ENCODE measurements at places on chromosomes 7 and 10. TPM values are rescaled to one million over a fixed set of nuclear protein-coding genes. Genes with fewer than 3 reads are reported as not detected.

DNA sequence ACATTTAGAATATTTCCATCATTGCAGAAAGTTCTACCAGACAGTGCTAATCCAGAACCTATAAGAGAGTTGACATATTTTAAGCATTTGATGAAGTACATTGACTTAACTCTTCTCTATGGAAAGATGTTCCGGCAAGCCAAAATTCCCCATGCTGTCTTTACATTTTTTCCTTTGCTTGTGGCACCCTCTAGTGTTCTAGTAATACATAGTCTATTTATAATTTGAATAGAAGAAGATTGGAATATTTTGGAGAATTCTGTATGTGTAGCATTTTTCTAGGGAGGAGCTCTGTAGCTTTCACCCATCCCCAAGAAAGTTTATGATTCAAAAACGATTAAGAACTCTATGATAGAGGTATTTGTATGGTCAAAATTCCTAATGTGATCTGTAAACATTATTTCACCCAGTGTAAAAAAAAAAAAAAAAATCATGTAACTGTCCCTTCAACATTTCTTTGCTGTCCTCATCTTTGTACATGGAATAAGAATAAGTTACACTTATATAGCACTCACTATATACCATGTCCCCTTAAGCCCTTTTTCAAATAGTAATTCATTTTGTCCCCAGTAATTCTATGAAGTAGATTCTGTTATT lies 33.2 kb downstream of the NRF1 start:
- no peaks in the 10 kb centered on the region for H3K4me1 ChIP-seq
- H3K27me3 ChIP-seq, result no peaks in the 10 kb centered on the region
- no peak for DNase-seq
- no peaks in the 10 kb centered on the region for H3K36me3 ChIP-seq
- H3K27ac ChIP-seq, result no peak overlapping the region

- no peak overlapping the region for H3K27ac ChIP-seq
- H3K27me3 ChIP-seq, result peaks cover 7% of the 10 kb centered on the region
- no peaks in the 10 kb centered on the region for H3K4me1 ChIP-seq
- H3K36me3 ChIP-seq, result peaks cover 9% of the 10 kb centered on the region
- H3K4me3 ChIP-seq, result no peak overlapping the region
Measured at GRCh38 chr10:480498-480927, 209.0 kb downstream of the DIP2C start.

- peaks cover 15% of the 10 kb centered on the region for H3K4me1 ChIP-seq
- DNase-seq, result no peak
- no peaks in the 10 kb centered on the region for H3K27me3 ChIP-seq
- H3K27ac ChIP-seq, result peak overlapping the region; percentile 48
Measured at GRCh38 chr7:138247568-138248333, 171.5 kb downstream of the AKR1D1 start.

GRCh38 chr10:74863551-74863950 lies 37.2 kb downstream of the KAT6B start:
- no peak overlapping the region for H3K4me3 ChIP-seq
- H3K27ac ChIP-seq, result no peak overlapping the region
- H3K36me3 ChIP-seq, result no peaks in the 10 kb centered on the region
- H3K27me3 ChIP-seq, result no peaks in the 10 kb centered on the region
- DNase-seq, result no peak

- no peaks in the 10 kb centered on the region for H3K36me3 ChIP-seq
- no peaks in the 10 kb centered on the region for H3K27me3 ChIP-seq
- no peak overlapping the region for H3K27ac ChIP-seq
- no peak for DNase-seq
- H3K4me3 ChIP-seq, result no peak overlapping the region
Measured at GRCh38 chr10:69685802-69686585, 55.9 kb downstream of the FAM241B start.

GRCh38 chr7:39248692-39249090 lies 271.0 kb downstream of the POU6F2 start:
- no peak overlapping the region for H3K27ac ChIP-seq
- H3K4me1 ChIP-seq, result peaks cover 18% of the 10 kb centered on the region
- H3K4me3 ChIP-seq, result no peak overlapping the region
- peaks cover 28% of the 10 kb centered on the region for H3K27me3 ChIP-seq

- H3K27ac ChIP-seq, result no peak overlapping the region
- H3K4me1 ChIP-seq, result peaks cover 5% of the 10 kb centered on the region
- no peaks in the 10 kb centered on the region for H3K27me3 ChIP-seq
Measured at GRCh38 chr7:101927802-101928201, 110.4 kb downstream of the CUX1 start.

GRCh38 chr7:137968890-137969289 lies 33.0 kb downstream of the CREB3L2 start:
- peaks cover 16% of the 10 kb centered on the region for H3K4me1 ChIP-seq
- H3K27me3 ChIP-seq, result no peaks in the 10 kb centered on the region
- peaks cover 6% of the 10 kb centered on the region for H3K36me3 ChIP-seq
- no peak overlapping the region for H3K4me3 ChIP-seq

DNA sequence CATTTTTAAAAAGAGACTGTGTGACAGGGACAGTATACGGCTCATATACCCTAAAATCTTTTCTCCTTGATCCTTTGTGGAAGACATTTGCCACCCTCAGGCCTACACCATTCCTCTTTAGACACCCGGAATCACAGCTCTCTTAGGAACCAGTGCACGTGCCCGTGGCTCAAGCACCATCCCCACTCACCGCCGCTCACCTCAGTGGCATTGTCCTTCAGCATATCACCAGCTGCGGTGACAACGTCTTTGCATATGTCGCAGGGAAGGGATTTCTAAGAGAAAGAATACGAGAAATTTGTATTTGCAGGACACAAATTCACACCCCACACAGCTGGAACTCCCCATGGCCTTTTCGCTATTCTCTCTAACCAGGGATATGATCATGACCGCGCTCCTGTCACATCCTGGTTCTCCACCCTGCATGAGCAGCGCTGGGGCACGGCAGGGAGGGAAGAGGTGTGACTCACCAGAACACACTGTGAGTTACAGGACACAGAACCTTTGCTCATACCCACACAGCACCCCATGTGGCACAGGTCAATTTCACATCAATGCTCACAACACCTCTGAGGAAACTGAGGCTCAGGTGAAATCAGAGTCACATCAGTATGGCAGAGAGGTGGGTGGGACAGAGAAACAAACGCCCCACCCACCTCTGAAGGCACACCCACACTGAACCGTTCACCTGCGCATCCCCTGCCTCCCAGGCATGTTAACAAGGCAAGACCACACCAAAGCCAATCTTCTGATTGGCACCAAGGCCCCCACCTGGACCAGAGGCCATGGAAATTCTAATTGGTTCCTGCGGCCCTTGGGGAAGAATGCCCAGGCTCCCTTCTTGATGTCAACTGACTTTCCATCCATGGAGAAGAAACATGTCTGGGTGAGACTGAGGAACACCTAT lies 19.2 kb downstream of the PSAP start:
- H3K27me3 ChIP-seq, result no peaks in the 10 kb centered on the region
- peaks cover 60% of the 10 kb centered on the region for H3K36me3 ChIP-seq
- no peak overlapping the region for H3K27ac ChIP-seq
- DNase-seq, result no peak

DNA sequence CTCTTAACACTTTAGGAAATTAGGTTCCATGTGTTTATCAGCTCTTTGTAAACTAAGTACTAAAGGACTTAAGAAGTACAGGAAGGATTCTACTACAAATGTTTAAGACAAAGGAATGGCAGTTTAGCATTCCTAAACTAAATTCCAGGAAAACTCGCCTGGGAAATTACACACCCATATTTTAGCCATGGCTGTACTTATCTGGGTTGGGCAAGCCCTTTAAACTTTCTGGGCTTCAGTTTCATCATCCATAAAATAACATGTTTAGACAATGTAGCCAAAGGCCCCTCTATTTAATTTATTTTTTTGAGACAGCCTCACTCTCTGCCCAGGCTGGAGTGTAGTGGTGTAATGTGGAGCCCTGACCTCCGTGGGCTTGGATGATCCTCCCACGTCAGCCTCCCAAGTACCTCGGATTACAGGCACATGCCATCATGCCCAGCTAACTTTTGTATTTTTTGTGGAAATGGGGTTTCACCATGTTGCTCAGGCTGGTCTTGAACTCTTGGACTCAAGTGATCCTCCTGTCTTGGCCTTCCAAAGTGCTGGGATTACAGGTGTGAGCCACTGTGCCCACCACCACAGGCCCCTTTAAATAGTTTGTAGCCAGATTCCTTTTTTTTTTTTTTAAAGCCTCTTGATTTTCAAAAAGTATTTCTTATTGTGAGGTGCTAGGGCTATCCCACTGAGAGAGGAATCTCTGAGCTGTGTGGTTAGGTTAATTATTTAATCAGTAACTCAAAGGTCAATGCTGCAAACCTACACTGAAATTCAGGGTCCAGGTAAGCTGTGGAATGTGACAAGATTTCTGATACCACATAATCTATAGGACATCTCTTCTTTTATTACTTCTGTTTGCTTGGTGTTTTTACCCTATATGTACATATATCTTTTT lies 32.1 kb downstream of the TMEM60 start:
- no peaks in the 10 kb centered on the region for H3K27me3 ChIP-seq
- peak overlapping the region; percentile 57 for H3K27ac ChIP-seq
- H3K36me3 ChIP-seq, result peaks cover 24% of the 10 kb centered on the region
- DNase-seq, result no peak
- H3K4me3 ChIP-seq, result peak overlapping the region; percentile 30

- H3K27me3 ChIP-seq, result no peaks in the 10 kb centered on the region
- H3K4me3 ChIP-seq, result no peak overlapping the region
- DNase-seq, result no peak
- H3K36me3 ChIP-seq, result no peaks in the 10 kb centered on the region
- no peaks in the 10 kb centered on the region for H3K4me1 ChIP-seq
Measured at GRCh38 chr10:4688601-4689000, 137.4 kb upstream of the AKR1E2 start.

DNA sequence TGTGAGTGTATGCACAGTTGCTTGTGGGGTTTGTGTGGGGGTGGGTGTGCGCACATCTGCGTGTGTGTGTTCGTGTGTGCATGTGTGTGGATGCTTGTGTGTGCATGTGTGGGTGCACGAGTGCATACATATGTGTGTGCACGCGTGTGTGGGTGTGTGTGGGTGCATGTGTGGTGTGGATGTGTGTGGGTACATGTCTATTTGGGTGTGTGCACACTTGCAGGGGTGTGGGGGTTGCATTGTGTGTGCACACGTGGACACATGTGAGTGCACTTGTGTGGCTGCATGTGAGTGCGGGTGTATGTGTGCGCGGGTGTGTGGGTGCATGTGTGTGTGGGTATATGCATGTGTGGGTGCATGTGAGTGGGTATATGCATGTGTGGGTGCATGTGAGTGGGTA lies 73.7 kb downstream of the NKX6-2 start:
- H3K36me3 ChIP-seq, result no peaks in the 10 kb centered on the region
- no peak overlapping the region for H3K27ac ChIP-seq
- no peaks in the 10 kb centered on the region for H3K4me1 ChIP-seq
- DNase-seq, result peak; percentile 15
- no peaks in the 10 kb centered on the region for H3K27me3 ChIP-seq
- no peak overlapping the region for H3K4me3 ChIP-seq

DNA sequence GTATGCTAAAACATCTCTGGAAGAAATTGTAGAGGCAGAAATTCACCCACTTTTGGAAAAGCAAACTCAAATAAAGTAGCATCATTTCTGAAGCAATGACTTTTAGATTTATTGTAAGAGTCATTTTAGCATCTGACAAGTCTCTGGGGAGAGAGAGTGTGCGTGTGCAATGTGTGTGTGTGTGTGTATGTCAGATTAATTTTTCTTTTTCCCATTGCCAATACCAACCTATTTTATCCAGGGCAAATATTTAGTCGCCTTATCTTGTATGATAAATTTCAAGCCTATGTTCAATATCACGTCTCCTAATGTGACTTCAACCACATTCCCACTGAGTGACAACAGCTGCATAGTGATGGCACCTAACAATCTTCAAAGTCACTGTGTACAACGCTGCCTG lies 101.7 kb downstream of the NEBL start:
- no peaks in the 10 kb centered on the region for H3K4me1 ChIP-seq
- H3K36me3 ChIP-seq, result no peaks in the 10 kb centered on the region
- no peaks in the 10 kb centered on the region for H3K27me3 ChIP-seq
- no peak overlapping the region for H3K27ac ChIP-seq

GRCh38 chr7:159062569-159062968 lies 82.1 kb downstream of the VIPR2 start:
- DNase-seq, result no peak
- H3K27ac ChIP-seq, result no peak overlapping the region
- no peaks in the 10 kb centered on the region for H3K36me3 ChIP-seq
- no peaks in the 10 kb centered on the region for H3K4me1 ChIP-seq
- no peak overlapping the region for H3K4me3 ChIP-seq

- no peaks in the 10 kb centered on the region for H3K27me3 ChIP-seq
- no peak for DNase-seq
- H3K36me3 ChIP-seq, result no peaks in the 10 kb centered on the region
- H3K4me3 ChIP-seq, result no peak overlapping the region
- H3K4me1 ChIP-seq, result no peaks in the 10 kb centered on the region
Measured at GRCh38 chr10:124518366-124518765, 56.7 kb downstream of the LHPP start.

DNA sequence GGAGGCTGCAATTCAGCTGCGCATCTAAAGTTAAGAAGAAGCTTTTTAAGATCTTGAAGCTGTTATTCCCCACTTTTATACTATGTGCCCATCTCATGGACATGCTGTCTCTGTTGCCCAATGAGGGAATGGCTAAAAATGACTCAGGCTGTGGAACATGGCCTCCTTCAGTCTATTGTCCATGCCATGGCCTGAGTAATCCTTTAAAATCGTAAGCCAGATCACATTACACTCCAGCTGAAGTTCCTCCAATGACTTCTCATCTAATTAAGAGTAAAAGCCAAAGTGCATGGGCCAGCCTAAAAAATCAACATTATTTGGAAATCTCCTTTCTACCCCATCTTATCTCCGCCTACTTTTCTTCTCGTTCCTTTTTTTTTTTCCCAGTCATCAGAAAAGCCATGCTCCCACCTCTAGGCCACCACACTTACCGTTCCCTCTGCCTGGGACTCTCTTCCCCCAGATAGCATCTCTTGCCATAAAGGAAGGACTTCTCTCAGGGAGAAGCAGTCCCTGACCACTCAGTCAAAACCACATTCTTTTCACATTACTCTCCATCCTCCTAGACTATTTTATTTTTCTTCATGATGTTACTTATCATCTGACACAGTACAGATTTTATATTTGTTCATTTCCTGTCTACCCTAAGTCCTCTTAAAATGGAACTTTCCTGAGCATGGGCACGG lies 337.4 kb downstream of the PRPF18 start:
- H3K4me3 ChIP-seq, result no peak overlapping the region
- no peaks in the 10 kb centered on the region for H3K4me1 ChIP-seq
- H3K36me3 ChIP-seq, result no peaks in the 10 kb centered on the region
- DNase-seq, result no peak
- no peak overlapping the region for H3K27ac ChIP-seq
- H3K27me3 ChIP-seq, result no peaks in the 10 kb centered on the region

DNA sequence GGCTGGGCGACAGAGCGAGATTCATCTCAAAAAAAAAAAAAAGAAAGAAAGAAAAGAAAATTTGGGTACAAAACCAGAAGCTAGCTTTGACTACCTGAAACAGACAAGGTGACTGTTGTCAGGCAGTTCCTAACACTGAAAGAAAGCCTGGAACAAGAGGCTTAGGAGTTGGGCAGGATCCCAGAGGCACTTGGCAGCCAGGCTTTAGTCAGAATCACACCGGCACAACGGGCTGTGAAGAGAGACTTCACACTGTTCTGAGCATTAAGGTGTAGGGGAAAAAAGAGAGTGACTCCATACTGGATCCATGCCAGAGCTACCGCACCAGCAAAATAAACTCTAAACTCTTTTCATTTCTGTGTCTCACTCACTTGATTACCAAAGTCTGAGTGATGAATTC lies 130.8 kb downstream of the ZNF467 start:
- H3K4me1 ChIP-seq, result no peaks in the 10 kb centered on the region
- H3K36me3 ChIP-seq, result no peaks in the 10 kb centered on the region
- DNase-seq, result no peak

Gene SLC18A3
- not detected for total RNA-seq

Gene LLCFC1
- not detected for total RNA-seq

Gene PLAU
- total RNA-seq, result 8.1 TPM

Gene FAM237B
- total RNA-seq, result not detected

Gene FRMPD2
- 1.5 TPM for total RNA-seq

Gene BICC1
- 0.40 TPM for total RNA-seq

Gene LRRC4
- total RNA-seq, result 0.38 TPM

Gene LIPJ
- 0.09 TPM for total RNA-seq
